Spinal cord (tissue), 10 donors: ENCODE measurements at places on chromosomes 3 and 15. TPM values are rescaled to one million over a fixed set of nuclear protein-coding genes. Genes with fewer than 3 reads are reported as not detected.

GRCh38 chr3:126676919-126677705 lies 22.2 kb upstream of the TXNRD3 start:
- no peak for DNase-seq
- H3K36me3 ChIP-seq = no peaks in the 10 kb centered on the region
- no peak overlapping the region for H3K4me3 ChIP-seq
- H3K27me3 ChIP-seq = peaks cover 8% of the 10 kb centered on the region
- H3K4me1 ChIP-seq = peaks cover 18% of the 10 kb centered on the region

DNA sequence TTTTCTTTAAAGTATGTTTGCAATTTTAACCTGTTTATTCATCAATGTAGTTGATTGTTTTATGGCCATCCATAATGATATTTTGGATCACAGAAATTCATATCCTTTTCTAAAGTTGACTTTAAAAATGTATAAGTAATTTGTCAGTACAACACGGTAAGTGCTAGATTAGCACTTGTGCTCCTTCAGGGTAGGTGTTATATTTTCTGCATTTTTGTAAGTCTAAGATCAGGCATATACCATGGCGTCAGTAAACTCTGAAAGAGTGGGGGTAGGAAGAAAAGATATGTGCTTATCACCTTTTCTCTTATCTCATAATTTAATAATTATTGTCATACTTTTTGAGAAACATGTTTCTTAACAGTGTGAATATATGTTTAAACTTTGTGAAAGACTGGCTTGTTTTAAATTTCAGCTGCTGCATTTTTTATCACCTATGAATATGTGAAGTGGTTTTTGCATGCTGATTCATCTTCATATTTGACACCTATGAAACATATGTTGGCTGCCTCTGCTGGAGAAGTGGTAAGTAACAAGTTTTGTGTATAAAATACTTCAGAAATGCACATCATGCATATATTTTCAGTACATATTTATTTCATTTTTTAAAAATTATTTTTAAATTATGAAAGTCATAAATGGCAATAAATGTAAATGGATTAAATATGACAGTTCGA lies 22.1 kb downstream of the SLC25A26 start:
- H3K4me3 ChIP-seq = no peak overlapping the region
- no peaks in the 10 kb centered on the region for H3K4me1 ChIP-seq
- H3K27ac ChIP-seq = no peak overlapping the region

- H3K27me3 ChIP-seq = no peaks in the 10 kb centered on the region
- H3K27ac ChIP-seq = no peak overlapping the region
- no peak for DNase-seq
- no peak overlapping the region for H3K4me3 ChIP-seq
- H3K4me1 ChIP-seq = no peaks in the 10 kb centered on the region
- no peaks in the 10 kb centered on the region for H3K36me3 ChIP-seq
These were observed 79.1 kb upstream of the FAN1 start for GRCh38 chr15:30824518-30825195.

- no peak overlapping the region for H3K27ac ChIP-seq
- no peaks in the 10 kb centered on the region for H3K4me1 ChIP-seq
- no peak for DNase-seq
- no peaks in the 10 kb centered on the region for H3K27me3 ChIP-seq
These were observed 194.8 kb upstream of the DPH6 start for GRCh38 chr15:35740761-35741160.

DNA sequence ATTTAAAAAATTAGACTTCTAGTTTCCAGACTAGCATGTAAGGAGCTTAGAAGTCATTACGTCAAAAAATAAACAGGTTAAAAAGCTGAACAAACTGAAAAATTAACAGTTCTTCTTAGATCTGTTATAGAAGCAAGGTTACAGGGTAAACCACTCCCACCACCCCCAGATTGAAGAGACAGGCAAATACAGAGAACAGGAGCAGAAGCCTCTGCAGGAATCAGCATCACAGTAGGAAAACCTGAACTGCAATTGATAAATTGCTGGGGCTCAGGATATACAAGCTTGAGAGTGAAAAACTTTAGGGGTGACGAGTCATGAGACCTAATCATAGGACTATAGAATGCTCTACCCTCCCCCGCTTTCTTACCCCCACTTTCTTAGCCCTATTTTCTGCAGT lies 222.3 kb downstream of the UBE2E2 start:
- H3K4me1 ChIP-seq = no peaks in the 10 kb centered on the region
- no peak overlapping the region for H3K27ac ChIP-seq
- no peak overlapping the region for H3K4me3 ChIP-seq
- DNase-seq = no peak
- H3K36me3 ChIP-seq = no peaks in the 10 kb centered on the region

GRCh38 chr3:46110701-46111493 lies 83.6 kb upstream of the XCR1 start:
- no peaks in the 10 kb centered on the region for H3K27me3 ChIP-seq
- H3K36me3 ChIP-seq = no peaks in the 10 kb centered on the region
- H3K27ac ChIP-seq = no peak overlapping the region
- no peak for DNase-seq
- H3K4me3 ChIP-seq = no peak overlapping the region

- no peak for DNase-seq
- H3K36me3 ChIP-seq = no peaks in the 10 kb centered on the region
- H3K4me3 ChIP-seq = no peak overlapping the region
- H3K27ac ChIP-seq = no peak overlapping the region
These were observed 332.2 kb upstream of the GBE1 start for GRCh38 chr3:82093641-82094040.

GRCh38 chr3:78420611-78421010 lies 1347.2 kb downstream of the ROBO1 start:
- no peaks in the 10 kb centered on the region for H3K36me3 ChIP-seq
- H3K4me3 ChIP-seq = no peak overlapping the region
- no peak overlapping the region for H3K27ac ChIP-seq
- no peaks in the 10 kb centered on the region for H3K27me3 ChIP-seq

Gene CYP1A2
- total RNA-seq = not detected
